ENCODE measurements at places on chromosomes 6 and 20. TPM values are rescaled to one million over a fixed set of nuclear protein-coding genes. Genes with fewer than 3 reads are reported as not detected.

- DNase-seq, result no peak
Measured at GRCh38 chr20:47221036-47221625, 135.4 kb downstream of the ZMYND8 start.

GRCh38 chr20:12737497-12737896, 271.3 kb upstream of the SPTLC3 start:
- DNase-seq, result no peak

DNA sequence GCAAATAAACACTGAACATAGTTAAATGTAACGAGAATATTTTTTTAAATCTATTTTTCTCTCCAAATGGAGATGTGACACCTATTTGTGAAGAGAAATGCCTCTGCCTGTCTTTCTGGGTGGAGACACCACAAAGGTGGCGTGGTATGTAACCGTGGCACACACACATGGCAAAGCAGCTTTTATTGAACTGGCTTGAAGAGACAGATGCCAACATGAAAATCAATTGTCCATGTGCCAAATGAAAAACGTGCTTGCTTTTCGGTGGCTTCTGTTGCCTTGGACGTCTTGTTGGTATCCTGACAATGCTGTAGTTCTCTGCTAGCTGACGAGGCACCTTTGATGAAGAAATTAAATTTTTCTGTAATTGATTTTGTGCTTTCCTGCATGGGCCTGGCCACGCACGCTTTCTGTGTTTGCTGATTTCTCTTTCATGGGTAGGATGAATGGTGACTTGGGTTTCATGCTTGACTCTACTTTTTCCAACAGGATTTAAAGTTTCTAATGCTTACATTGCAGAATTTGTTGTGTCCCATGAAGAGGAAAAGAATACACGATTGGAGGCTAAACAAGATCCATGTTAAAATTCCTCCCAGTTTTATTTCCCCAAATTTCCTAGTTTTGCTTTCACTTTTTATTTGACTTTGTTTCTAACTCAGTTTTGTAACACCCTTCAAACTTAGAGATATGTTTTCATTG, 202.6 kb downstream of the TMEM242 start:
- DNase-seq, result no peak

DNA sequence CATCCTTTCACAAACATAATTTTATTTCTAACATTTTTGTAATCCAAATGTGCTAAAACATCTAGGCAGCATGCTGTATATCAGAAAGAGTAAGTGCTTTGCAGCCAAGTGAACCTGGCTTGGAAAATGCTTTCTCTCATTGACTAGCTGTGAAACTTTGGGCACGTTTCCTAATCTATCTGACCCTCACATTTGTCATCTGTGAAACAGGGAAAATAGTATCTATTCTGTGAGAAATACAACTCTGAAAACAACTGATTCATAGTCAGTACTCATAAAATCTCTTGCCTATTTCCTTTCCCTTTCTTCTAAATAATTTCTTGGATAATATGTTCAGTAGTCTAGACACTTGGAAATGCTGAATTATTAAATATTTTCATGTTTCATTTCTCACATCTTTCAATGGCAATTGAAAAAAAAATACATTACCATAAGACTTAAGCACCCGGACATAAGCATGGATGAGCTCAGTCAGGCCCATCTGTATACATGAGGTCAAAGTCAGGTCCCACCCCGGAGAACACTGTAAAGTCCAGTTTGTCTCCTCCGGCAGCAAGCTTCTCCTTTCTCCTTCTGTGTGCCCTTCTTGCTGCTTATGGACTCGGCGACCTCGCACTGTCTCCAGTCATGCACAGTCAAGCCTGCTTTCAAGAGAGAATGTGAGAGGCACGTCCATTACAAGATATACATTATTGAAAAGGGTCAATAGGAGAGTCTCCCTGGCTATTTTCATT, 455.0 kb upstream of the SOX4 start:
- no peak for DNase-seq

DNA sequence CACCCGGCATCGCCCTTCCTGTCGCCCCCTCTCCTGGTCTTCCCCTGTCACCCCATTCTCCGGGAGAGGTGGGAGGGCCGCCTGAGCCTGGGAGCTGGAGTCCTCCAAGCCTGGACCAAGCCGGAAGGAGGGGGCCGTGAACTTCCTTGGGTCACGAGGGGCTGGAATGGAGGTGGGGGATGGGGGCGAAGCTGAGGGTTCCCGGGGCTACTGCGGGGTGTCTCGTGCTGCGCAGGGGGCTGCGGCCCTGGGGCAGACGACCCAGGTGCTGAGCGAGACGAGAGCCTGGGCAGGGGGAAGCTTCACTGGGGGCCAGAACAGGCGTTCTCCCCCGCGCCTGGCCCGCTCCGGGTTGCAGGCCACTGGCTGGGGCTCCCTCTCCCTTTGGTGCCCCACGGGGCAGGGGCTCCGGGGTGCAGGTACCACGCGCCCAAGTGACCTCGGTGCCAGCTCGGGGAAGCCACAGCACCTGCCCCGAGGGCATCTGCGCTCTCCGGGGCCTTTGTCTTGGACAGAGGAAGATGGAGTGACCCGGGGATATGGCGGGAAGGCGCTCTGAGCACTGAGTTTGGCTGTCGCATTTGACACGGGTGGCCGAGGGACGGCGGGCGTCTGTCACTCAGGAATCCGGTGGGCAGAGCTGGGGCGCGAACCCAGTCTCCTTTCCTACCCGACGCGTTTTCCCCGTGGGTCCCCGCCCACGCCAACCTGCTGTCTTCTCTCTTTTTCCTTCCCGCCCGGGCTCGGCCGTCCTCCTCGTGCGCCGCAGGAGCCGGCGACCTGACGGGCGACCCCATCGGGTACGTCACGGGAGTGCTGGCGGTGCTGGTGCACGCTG, 1.2 kb downstream of the SLC35D3 start:
- DNase-seq, result no peak

GRCh38 chr6:147930745-147931144, 411.9 kb upstream of the SASH1 start:
- DNase-seq, result no peak

DNA sequence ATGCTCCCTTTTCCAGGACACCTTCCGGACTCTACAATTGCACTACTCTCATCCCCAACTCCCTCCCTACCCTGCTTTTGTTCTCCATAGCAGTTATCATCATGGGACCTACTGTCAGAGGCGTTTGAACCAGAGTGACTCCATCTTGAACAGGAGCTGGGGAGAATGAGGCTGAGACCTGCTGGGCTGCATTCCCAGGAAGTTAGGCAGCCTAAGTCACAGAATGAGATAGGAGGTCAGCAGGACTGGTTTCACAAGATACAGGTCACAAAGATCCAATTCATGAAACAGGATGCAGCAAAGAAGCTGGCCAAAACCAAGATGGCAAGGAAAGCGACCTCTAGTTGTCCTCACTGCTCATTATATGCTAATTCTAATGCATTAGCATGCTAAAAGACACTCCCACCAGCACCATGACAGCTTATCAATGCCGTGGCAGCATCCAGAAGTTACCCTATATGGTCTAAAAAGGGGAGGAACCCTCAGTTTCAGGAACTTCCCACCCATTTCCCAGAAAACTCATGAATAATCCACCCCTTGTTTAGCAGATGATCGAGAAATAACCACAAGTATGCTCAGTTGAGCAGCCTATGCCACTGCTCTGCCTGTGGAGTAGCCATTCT, 15.6 kb downstream of the SLC13A3 start:
- DNase-seq, result no peak

DNA sequence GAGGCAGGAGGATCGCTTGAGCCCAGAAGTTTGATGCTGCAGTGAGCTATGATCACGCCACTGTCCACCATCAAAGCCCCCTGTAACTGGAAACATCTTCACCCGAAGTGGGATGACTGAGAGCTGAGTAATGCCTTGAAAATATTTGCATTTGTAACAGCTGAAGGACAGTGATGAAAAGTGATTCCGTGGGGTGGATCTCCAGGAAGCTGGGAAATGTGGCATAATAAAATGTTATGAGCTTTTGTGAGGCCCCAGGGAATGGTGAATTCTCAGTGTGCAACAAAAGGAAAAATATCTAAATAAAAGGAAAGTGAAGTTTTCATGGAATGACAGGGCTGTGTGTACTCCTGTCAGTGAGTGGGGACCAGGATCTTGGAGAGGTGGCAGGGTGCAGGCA, 92.0 kb downstream of the JAG1 start:
- DNase-seq, result no peak

DNA sequence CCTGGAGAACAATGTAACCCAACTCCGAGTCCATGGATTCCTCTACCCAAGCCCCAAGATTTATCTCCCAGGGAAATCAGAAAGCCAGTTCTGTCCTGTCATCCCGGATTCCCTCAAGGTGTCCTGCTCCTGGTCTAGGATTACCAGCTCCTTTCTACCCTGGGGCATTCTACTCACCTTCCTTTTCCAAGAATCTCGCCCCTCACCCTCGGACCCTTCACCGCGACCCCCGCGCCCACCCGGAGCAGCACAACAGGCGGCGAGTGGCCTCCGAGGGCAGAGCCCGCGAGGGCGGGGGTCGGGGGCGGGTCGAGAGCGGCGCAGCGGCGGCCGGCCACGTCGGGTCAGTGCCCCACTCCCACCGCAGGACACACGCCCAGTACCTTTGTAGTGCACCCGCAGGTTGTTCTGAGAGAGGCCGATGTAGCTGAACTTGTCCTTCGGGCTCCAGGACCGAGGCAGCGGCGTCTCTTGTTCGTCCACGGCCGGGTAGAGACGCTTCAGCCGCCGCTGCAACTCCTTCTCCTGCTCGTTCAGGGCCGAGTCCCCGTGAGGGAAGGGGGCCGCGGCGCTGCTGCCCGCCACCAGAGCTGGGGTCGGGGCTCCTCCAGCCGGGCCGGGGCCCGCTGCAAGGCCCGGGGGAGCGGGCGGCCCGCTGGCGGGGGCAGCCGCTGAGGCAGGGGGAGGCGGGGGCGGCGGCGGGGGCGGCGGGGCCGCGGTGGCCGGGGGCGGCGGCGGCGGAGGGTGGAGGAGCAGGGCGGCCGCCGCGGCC, 897 bp downstream of the RANBP9 start:
- DNase-seq, result peak; percentile 55

DNA sequence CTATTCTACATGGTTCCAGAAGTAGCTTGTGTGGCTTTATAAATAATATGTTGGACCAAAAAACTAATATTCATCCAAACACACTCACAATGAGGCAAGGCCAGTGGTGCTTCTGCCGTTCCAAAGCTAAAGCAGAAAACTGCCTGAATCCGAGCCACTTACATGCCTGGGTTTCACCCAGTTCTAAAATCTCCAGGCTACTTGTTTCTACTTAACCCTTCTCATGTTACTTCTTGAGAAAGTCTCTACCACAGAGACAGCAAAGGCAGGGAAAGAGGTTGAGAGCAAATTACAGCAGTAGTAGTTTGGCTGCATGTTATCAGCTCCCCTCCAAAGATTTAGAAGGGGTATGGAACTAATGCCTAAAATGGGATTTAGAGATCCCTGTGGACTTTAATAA, 62.0 kb downstream of the FAXC start:
- no peak for DNase-seq

LAMP5 gene
- polyA plus RNA-seq, result 2.5 TPM

CABLES2 gene
- 2.8 TPM for polyA plus RNA-seq

Data from adrenal gland (tissue), 19 donors.